Vagina (tissue), 2 donors: ENCODE measurements at places on chromosomes 2 and 18.

DNA sequence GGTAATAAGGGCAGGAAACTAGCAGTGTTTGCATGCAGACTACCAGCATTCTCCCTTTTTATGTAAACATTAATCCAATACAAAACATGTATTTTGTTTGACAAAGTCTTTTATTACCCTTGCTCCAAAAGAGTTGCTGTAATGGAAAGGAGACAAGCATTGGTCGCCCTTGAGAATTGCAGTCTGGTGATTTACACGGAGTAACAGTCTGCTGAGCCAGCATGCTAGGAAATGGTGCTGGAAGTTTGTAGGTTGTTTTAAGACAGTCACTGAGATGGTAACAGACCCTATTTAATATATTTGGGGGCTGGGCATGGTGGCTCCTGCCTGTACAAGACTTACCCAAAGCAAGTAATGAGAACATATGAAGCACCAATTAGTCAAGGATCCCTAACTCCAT lies 2.8 kb upstream of the PRKCE start:
- DNase-seq: no peak

DNA sequence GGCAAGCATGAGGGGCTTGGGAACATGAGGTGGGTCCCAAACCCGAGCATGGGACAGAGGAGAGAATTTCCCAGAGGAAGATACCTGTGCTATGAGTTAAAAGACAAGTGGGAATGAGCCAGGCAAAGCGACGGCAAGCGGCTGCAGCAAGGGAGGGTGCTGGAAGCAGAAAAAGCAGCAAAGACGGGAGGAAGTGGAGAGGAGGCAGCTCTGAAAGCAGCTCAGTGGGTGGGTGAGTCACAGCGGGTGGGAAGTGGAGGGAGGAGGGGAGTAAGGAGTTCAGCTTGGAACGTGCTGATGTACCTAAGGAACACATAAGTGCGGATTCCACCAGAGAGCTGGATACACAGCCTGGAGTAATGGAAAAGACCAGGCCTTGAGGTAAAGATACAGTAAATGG lies 41.4 kb downstream of the THUMPD2 start:
- DNase-seq: no peak

GRCh38 chr2:199810422-199811171 lies 40.4 kb downstream of the FTCDNL1 start:
- DNase-seq: no peak

DNA sequence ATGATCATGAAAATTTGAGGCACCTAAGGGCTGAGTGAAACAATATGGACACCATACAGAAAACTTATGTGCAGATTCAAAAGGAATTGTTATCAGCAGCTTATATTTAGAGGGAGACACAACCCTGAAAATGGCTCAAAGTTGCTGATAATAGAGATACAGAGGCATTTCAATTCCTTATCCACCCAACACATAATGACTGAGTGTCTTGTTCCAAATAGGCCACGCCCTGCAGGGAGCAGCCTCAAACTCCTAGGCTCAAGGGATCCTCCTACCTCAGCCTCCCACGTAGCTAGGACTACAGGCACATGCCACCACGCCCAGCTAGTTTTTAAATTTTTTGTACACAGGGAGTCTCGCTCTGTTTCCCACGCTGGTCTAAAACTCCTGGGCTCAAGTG lies 79.0 kb downstream of the LBH start:
- no peak for DNase-seq

- DNase-seq: no peak
Measured at GRCh38 chr2:68412127-68412819, 47.2 kb downstream of the PLEK start.
